Caco-2 (cell line): ENCODE measurements at places on chromosomes 5 and 9.

DNA sequence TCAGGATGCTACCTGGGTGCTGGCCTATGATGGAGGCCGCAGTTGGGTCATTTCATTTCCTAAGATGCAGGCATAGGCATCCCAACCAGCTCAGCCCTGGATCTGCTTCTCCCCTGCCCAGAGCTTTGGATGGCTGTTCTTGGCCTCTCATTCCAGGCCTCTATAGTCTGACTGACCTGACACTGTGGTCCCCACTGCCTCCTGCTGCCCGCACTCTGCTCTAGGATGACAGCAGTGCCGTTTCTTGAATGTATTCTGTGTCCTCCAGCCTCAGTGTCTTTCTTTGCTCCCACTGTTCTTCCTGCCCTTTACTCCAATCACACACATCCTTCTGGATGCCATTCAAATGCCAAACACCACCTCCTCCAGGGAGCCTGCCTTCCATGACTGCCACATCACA lies 235.7 kb downstream of the HSPA4 start:
- peak; percentile 8 for DNase-seq

GRCh38 chr5:56076486-56076885 lies 81.7 kb upstream of the IL6ST start:
- DNase-seq = no peak

GRCh38 chr9:1721196-1721595 lies 294.0 kb upstream of the SMARCA2 start:
- no peak for DNase-seq

DNA sequence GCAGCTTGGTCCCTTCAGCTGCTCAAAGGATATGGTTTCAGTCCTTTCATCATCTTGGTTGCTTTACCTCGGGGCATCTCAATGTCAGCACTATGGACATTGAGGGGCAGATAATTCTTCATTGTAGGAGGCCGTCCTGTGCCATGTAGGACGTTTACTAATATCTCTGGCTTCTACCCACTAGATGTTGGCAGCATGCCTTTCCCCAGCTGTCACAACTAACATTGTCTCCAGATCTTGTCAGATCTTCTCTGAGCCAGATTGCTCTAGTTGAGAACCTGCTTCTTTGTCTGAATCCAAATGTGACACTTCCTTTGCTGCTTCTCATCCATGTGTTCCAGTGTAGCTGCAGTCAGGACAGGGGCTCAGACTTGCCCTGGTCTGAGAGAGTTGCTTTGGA lies 10.3 kb downstream of the PTPA start:
- no peak for DNase-seq

GRCh38 chr9:100070104-100071041 lies 28.4 kb downstream of the ERP44 start:
- DNase-seq = no peak
